ENCODE measurements at places on chromosomes 13 and 19.

DNA sequence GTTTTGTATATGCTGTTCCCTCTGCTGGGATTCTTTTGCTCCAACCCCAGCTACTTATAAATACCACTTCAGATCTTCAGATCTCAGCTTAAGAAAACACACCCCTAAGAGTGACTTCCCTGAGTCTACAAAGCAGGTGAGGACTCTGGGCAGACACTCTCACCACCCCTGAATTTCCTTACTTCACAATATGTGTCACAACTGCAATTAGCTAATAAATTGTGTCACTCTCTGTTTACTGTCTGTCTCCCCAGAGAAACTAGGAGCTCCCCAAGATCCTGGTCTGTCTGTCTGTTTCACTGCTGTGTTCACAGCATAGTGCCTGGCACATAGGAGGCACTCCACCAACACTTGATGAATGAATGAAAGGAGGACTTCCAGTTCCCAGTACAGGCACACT is 14.4 kb downstream of the CEBPA start:
- DNase-seq, result no peak

GRCh38 chr19:10604460-10604980 is 17.4 kb upstream of the AP1M2 start:
- DNase-seq, result no peak

DNA sequence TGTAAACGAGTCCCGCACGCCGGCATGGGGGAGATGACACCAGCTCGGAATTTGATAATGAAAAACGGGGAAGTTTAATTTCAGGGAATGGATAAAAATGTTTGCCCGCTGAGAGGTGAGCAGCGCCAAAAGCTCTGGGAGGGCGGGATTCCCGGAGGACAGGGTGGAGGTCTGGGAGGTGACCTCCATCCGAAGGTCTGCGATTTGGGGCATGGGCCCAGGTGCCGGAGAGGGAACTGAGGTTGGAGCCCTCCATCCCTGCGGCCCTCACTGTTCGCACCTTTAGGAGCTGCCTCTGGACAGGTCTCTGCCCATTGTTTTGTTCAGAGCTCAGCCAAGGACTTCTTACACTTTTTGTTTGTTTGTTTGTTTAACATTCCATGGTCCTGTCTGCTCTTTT is 129.8 kb downstream of the URI1 start:
- no peak for DNase-seq

- DNase-seq, result no peak
These were observed 9.0 kb upstream of the DLL3 start for GRCh38 chr19:39489756-39490155.

DNA sequence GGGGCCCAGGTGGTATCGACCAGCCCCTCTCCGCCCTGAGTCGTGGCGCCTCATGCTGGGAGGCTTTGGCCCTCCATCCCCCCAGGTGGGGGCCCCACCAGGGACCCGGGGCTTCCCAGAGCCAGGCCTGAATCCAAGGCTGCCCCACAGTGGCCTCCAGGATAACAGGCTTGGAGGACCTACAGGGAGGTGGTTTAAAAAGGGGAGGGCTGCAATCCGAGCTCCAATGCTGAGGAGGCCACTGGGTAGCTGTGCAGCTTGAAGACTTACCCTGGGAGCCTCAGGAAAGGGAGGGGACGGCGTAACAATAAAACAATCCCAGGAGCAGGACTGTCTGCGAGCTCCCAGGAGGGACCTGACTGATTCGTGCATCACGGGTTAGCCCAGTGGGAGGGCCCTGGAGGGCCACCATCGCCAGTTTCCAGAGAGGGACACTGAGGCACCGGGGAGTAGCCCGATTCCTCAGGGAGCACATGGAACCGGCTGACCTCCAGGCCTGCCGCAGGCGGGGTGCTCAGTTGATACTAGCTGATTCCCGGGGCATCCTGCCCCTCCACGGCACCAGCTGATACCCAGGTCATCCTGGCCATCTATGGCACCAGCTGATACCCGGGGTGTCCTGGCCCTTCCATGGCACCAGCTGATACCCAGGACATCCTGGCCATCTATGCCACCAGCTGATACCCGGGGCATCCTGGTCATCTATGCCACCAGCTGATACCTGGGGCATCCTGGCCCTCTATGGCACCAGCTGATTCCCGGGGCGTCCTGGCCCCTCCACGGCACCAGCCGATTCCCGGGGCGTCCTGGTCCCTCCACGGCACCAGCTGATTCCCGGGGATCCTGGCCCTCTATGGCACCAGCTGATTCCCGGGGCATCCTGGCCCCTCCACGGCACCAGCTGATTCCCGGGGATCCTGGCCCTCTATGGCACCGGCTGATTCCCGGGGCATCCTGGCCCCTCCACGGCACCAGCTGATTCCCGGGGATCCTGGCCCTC is 3.7 kb upstream of the C2CD4C start:
- DNase-seq, result no peak

DNA sequence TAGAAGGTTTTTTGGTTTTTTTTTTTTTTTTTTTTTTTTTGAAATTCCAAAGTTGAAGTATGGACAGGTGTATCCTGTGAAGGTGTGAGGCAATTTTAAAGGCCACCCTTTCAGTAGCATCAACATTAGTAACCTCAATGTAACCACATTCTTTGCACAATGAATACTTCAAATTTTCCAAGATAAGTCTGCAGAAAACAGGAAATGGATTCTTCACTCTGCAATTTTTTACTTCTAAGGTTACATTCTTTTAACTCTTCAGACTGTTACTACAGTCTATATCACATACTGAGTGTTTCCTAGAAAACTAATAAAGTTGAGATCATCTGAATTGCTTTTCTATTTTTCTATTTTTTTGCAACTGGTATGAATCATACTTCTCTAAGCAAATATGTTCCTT is 569.0 kb upstream of the GPC6 start:
- DNase-seq, result no peak

GRCh38 chr19:48394331-48395169 is 1.1 kb downstream of the GRIN2D start:
- no peak for DNase-seq

- no peak for DNase-seq
These were observed 28.9 kb downstream of the AP2S1 start for GRCh38 chr19:46821512-46822409.

- DNase-seq, result no peak
These were observed 605.8 kb downstream of the UQCRFS1 start for GRCh38 chr19:28607066-28607583.

- no peak for DNase-seq
These were observed 27.5 kb downstream of the TBC1D4 start for GRCh38 chr13:75454497-75454896.

- no peak for DNase-seq
These were observed 21.1 kb downstream of the LSM14A start for GRCh38 chr19:34193439-34193838.

- DNase-seq, result no peak
These were observed 1629.4 kb downstream of the PCDH9 start for GRCh38 chr13:65600702-65601101.

DNA sequence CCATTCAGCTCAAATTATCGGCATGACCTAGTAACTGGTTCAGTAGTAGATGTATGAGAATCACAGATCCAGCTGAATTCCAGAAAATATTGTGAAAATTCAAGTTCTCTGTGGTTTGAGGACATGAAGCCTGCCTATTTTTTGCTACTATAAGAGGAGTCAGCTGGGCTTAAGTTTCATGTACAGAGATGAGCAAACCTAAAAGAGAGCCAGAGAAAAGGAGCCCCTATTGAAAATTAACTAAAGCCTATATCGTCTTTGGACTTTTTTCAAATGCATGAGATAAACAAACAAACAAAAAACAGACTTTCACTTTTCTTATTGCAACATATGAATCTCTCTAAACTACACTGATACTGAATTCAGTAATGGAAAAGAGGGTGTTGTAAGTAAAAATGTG is 106.8 kb upstream of the SPRY2 start:
- no peak for DNase-seq

DNA sequence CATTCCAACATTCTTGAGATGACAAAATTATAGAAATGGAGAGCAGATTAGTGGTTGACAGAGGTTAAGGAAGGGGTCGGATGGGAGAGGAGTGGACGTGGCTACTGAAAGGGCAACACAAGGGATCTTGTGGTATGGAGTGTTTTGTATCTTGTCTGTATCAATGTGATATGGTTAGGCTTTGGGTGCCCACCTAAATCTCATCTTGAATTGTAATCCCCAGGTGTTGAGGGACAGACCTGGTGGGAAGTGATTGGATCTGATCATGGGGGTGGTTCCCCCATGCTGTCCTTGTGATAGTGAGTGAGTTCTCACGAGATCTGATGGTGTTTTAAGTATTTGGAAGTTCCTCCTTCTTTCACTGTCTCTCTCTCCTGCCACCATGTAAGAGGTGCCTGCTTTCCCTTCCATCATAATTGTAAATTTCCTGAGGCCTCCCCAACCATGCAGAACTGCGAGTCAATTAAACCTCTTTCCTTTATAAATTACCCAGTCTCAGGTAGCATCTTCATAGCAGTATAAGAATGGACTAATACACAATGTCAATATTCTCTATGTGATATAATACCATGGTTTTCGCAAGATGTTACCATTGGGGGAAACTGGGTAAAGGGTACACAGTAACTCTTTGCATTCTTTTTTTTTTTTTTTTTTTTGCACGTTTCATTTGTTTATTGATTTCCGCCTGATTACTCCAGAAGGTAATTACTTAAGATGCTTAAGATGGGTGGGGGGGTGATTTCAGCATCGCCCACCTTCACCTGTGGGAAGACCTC is 4.9 kb upstream of the IFNL4 start:
- DNase-seq, result no peak

- DNase-seq, result no peak
These were observed 977 bp downstream of the IRGQ start for GRCh38 chr19:43594710-43595604.

GRCh38 chr13:39417643-39418042 is 185.3 kb downstream of the LHFPL6 start:
- peak; percentile 37 for DNase-seq

All from globus pallidus (tissue), 1 donor.